ENCODE measurements at places on chromosomes 13 and 19. TPM values are rescaled to one million over a fixed set of nuclear protein-coding genes. Genes with fewer than 3 reads are reported as not detected.

Gene CCDC9
- polyA plus RNA-seq = 22.2 TPM

DNA sequence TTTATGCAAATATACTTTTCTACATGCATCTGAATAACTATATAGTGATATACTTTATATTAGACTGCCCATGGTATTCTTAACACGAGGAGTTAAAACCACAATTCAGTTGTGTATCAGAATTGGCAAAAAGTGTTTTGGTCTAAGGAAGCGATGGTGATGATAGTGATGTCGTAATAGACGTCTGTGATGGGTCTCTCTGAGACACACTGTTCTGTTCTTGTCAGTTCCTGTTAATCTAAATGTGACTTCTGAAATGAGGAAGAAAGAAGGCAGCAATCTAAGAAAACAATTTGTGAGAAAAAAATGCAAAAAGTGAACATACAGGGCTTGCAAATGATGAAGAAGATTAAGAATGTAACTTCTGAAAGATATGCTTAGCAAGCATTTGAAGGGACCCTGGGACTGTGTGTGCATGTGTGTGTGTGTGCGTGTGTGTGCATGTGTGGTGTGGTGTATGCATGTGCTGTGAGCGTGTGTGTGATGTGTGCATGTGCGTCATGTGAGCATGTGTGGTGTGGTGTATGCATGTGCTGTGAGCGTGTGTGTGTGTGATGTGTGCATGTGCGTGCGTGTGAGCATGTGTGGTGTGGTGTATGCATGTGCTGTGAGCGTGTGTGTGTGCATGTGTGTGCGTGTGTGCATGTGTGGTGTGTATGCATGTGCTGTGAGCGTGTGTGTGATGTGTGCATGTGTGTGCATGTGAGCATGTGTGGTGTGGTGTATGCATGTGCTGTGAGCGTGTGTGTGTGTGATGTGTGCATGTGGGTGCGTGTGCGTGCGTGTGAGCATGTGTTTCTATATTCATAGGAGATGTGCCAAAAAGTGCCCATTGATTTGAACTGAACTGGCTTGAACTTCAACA is 131.8 kb downstream of the IRS2 start:
- H3K27me3 ChIP-seq = no peaks in the 10 kb centered on the region
- H3K4me3 ChIP-seq = no peak overlapping the region
- H3K27ac ChIP-seq = peak overlapping the region; percentile 82
- H3K4me1 ChIP-seq = no peaks in the 10 kb centered on the region

DNA sequence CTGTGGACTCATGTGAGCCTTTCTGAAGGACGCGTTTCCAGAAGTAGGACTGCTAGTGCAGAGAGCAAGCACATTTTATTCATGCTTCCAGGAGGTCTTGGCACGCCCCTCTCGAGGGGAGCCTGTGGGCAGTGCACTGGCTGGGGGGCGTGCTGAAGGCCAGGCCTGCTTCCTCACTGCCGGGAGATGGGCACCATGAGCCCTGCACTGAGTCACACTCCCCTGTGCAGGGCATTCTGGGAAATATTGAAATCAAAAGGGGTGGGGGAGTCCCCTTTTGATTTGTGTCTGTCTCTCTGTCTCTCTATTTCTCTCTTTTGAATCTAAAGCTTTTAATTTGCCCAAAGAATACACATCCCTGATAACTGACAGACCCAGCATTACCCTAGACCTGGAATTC is 34.0 kb downstream of the DPF1 start:
- DNase-seq = no peak
- H3K4me1 ChIP-seq = no peaks in the 10 kb centered on the region
- no peaks in the 10 kb centered on the region for H3K27me3 ChIP-seq

GRCh38 chr19:9323557-9323918 is 441 bp upstream of the ZNF559 start:
- no peak for DNase-seq
- H3K36me3 ChIP-seq = no peaks in the 10 kb centered on the region
- peak overlapping the region; percentile 83 for H3K4me3 ChIP-seq

GRCh38 chr13:111429064-111429558 is 108.7 kb downstream of the TEX29 start:
- no peak overlapping the region for H3K4me3 ChIP-seq
- H3K4me1 ChIP-seq = no peaks in the 10 kb centered on the region
- H3K27ac ChIP-seq = no peak overlapping the region
- no peaks in the 10 kb centered on the region for H3K36me3 ChIP-seq
- no peaks in the 10 kb centered on the region for H3K27me3 ChIP-seq

DNA sequence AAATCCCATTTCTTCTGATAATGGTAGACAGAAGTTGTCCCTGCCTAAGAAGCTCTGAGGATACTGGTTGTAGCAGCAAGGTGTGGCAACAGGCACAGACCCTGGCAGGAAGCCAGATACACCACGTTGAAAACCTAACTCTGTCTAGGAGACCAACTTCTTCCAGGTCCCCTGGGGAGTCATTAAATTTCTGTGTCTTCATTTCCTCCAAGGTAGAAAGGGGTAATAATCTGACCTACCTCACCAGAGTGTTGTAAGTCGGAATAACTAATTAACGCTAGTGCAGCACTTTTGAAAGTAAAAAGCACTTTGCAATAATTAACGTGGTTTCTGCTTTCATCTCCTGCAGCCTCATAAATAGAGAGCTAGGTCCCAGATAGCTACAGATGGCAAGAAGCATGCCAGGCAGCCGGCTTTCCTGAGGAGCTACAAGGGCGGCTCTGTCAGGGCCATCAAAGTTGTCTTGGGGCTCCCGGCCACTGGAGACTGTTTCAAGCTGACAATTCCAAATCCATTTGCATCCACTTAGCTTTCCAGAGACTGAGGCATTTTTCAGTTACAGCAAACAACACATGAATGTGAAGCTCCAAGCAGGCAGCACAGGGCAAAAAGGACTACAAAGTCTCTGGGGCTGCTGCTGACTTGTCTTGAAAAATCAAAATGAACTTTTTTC is 176.2 kb downstream of the FOXO1 start:
- H3K4me3 ChIP-seq = no peak overlapping the region
- peak; percentile 56 for DNase-seq
- no peaks in the 10 kb centered on the region for H3K36me3 ChIP-seq
- no peaks in the 10 kb centered on the region for H3K27me3 ChIP-seq
- H3K27ac ChIP-seq = peak overlapping the region; percentile 36
- no peaks in the 10 kb centered on the region for H3K4me1 ChIP-seq

- H3K27ac ChIP-seq = no peak overlapping the region
- H3K27me3 ChIP-seq = peaks cover 3% of the 10 kb centered on the region
- no peaks in the 10 kb centered on the region for H3K4me1 ChIP-seq
- DNase-seq = no peak
- H3K36me3 ChIP-seq = no peaks in the 10 kb centered on the region
Observed at GRCh38 chr19:7856679-7857663, 17.2 kb downstream of the PRR36 start.

Measured in small intestine (tissue), 16 donors.